A549 treated with CpdA at 1 μM for 4 hours (cell line): ENCODE measurements at places on chromosomes 2 and 18. TPM values are rescaled to one million over a fixed set of nuclear protein-coding genes. Genes with fewer than 3 reads are reported as not detected.

DES gene
- 0.05 to 0.17 TPM in 2 of 5 replicates, not detected in the others for total RNA-seq

TUBB8B gene
- total RNA-seq, result not detected in 5 replicates

KLHL41 gene
- 0.15 to 0.76 TPM (median 0.45 TPM) in 4 of 5 replicates, not detected in the other for total RNA-seq

CCDC102B gene
- 0.28 to 0.49 TPM (median 0.42 TPM) in 3 of 5 replicates, not detected in the others for total RNA-seq

MYL1 gene
- total RNA-seq, result not detected in 5 replicates

ABCB11 gene
- 0.02 TPM in 1 of 5 replicates, not detected in the others for total RNA-seq

LMAN1 gene
- total RNA-seq, result 28.7 to 49.7 TPM (median 31.9 TPM) in 5 replicates

SIX2 gene
- total RNA-seq, result 0.12 to 0.35 TPM (median 0.22 TPM) in 5 replicates

TMEM131 gene
- 14.5 to 18.0 TPM (median 16.4 TPM) in 5 replicates for total RNA-seq

TMEM163 gene
- 0.07 to 0.12 TPM (median 0.07 TPM) in 3 of 5 replicates, not detected in the others for total RNA-seq

EPG5 gene
- total RNA-seq, result 4.0 to 5.2 TPM (median 4.3 TPM) in 5 replicates

CPO gene
- 0.13 TPM in 1 of 5 replicates, not detected in the others for total RNA-seq

DNAH7 gene
- 0.76 to 1.5 TPM (median 0.81 TPM) in 5 replicates for total RNA-seq

PJVK gene
- 1.2 to 1.9 TPM (median 1.7 TPM) in 5 replicates for total RNA-seq

GALR1 gene
- total RNA-seq, result not detected in 5 replicates

CYTIP gene
- total RNA-seq, result not detected in 5 replicates

SERPINB13 gene
- not detected in 5 replicates for total RNA-seq

DYNAP gene
- not detected in 5 replicates for total RNA-seq

DNAJC5G gene
- total RNA-seq, result not detected in 5 replicates

VSNL1 gene
- not detected in 5 replicates for total RNA-seq

KCNJ13 gene
- total RNA-seq, result not detected in 5 replicates

HOXD13 gene
- total RNA-seq, result 0.16 to 0.34 TPM (median 0.30 TPM) in 5 replicates

IL1F10 gene
- not detected in 5 replicates for total RNA-seq

GBX2 gene
- 2.2 to 3.7 TPM (median 2.6 TPM) in 5 replicates for total RNA-seq

CACNB4 gene
- 0.09 to 0.33 TPM (median 0.16 TPM) in 4 of 5 replicates, not detected in the other for total RNA-seq

ZBTB7C gene
- 0.03 to 0.10 TPM (median 0.06 TPM) in 5 replicates for total RNA-seq

IL37 gene
- total RNA-seq, result not detected in 5 replicates

KCNF1 gene
- total RNA-seq, result 20.5 to 42.7 TPM (median 34.4 TPM) in 5 replicates

FBXO41 gene
- 4.6 to 6.4 TPM (median 5.1 TPM) in 5 replicates for total RNA-seq

RGPD5 gene
- 5.7 to 10.1 TPM (median 7.4 TPM) in 5 replicates for total RNA-seq

DNAJC10 gene
- total RNA-seq, result 57.1 to 76.4 TPM (median 65.3 TPM) in 5 replicates

SERPINB10 gene
- total RNA-seq, result not detected in 5 replicates

MZT2A gene
- total RNA-seq, result 107 to 208 TPM (median 187 TPM) in 5 replicates

HRH4 gene
- total RNA-seq, result 0.01 TPM in 1 of 5 replicates, not detected in the others

DNAH6 gene
- total RNA-seq, result 0.02 to 0.05 TPM (median 0.04 TPM) in 4 of 5 replicates, not detected in the other

CFC1 gene
- not detected in 5 replicates for total RNA-seq

ALLC gene
- total RNA-seq, result 0.06 TPM in 1 of 5 replicates, not detected in the others

POMC gene
- total RNA-seq, result not detected in 5 replicates

NDUFS1 gene
- total RNA-seq, result 50.3 to 71.4 TPM (median 62.5 TPM) in 5 replicates

BZW1 gene
- 345 to 728 TPM (median 398 TPM) in 5 replicates for total RNA-seq

KIAA2012 gene
- not detected in 5 replicates for total RNA-seq

DPP4 gene
- total RNA-seq, result 0.33 to 0.76 TPM (median 0.59 TPM) in 5 replicates

ASB18 gene
- total RNA-seq, result not detected in 5 replicates

AQP12B gene
- total RNA-seq, result not detected in 5 replicates

TANC1 gene
- 7.3 to 9.8 TPM (median 9.1 TPM) in 5 replicates for total RNA-seq

TLX2 gene
- 0.12 to 0.54 TPM (median 0.29 TPM) in 5 replicates for total RNA-seq

LYPD1 gene
- total RNA-seq, result 12.3 to 20.8 TPM (median 17.7 TPM) in 5 replicates

CAPN13 gene
- total RNA-seq, result 0.10 to 0.15 TPM in 2 of 5 replicates, not detected in the others

CREG2 gene
- total RNA-seq, result 5.9 to 9.7 TPM (median 7.8 TPM) in 5 replicates

FBXO48 gene
- 0.54 to 0.76 TPM (median 0.61 TPM) in 5 replicates for total RNA-seq

FBXO36 gene
- 1.0 to 1.8 TPM (median 1.1 TPM) in 5 replicates for total RNA-seq

WDSUB1 gene
- 7.4 to 8.4 TPM (median 8.1 TPM) in 5 replicates for total RNA-seq

ZC3H6 gene
- total RNA-seq, result 0.33 to 0.59 TPM (median 0.44 TPM) in 5 replicates

SERPINB4 gene
- 0.16 to 0.26 TPM (median 0.20 TPM) in 5 replicates for total RNA-seq

TMEM247 gene
- not detected in 5 replicates for total RNA-seq

IL18R1 gene
- 0.87 to 1.4 TPM (median 1.1 TPM) in 5 replicates for total RNA-seq

IKZF2 gene
- total RNA-seq, result 0.07 to 0.18 TPM (median 0.13 TPM) in 5 replicates
